ENCODE measurements at places on chromosomes 13 and 19.

GRCh38 chr13:21736926-21737325 lies 66.1 kb downstream of the FGF9 start:
- DNase-seq: no peak

DNA sequence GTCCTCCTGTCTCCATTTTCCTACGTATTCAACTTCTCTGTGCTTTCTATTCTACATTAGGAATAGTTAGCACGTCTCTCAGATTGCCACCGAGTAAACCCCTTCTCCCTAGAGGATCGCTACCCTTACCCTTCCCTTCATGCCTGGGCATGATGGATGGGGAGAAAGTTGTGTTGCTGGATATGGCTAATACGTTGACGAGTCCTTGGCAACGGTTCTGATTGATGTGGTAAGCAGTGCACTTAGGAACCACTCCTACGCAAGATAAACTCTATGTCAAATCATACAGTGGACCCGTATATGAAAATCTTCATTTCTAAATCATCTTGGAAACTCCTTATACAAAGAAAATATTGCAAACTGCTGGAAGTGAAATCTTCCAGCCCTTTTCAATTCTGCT lies 224.5 kb downstream of the EFNB2 start:
- DNase-seq: no peak

GRCh38 chr13:29761815-29762214 lies 88.6 kb downstream of the UBL3 start:
- DNase-seq: no peak

DNA sequence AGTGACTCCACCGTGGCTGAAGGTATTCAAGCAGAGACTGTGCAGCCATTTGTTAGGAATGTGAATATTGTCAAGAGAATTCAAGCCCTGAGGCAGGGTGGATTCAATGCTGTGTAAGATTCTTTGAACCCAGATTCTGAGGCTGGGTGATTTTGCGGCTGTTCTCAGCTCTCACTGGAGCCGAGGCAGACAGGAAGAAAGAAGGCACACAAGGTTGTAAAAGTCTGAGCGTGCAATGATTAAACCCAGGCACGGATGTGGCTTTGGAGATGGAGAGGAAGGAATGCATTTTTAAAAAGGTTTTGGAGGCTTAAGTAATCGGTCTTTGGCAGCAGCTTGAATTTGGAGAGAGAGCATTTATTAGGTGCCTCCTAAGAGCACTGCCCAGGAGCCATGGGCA lies 187.9 kb downstream of the KATNAL1 start:
- no peak for DNase-seq

GRCh38 chr19:23402388-23402787 lies 7.1 kb upstream of the ZNF91 start:
- DNase-seq: no peak

DNA sequence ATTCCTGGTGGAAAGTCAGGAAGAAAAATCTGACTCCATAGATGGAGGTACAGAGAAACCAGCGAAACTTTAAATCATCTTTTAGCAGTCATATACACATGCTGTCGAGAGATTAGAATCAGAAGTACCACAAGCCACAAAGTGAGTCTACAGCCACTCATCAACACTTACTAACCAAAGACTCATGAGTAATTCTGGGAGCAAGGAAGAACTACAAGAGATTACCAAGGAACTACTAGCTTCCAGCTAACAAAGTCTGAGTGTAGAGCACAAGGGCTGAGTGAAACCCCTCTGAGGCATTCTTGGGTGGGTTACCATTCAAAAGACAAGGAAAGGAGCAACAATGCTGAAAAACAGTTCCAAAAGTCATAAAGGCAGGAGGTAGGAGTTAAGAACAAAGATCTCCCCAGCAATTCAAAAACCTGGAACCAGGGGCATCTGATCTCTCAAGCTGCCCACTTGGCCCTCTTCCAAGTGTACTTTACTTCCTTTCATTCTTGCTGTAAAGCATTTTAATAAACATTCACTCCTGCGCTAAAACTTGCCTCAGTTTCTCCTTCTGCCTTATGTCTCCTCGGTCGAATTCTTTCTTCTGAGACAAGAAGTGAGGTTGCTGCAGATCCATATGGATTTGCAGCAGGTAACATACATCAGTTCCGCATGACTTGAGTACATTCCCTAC lies 13.0 kb downstream of the RBM26 start:
- DNase-seq: no peak

DNA sequence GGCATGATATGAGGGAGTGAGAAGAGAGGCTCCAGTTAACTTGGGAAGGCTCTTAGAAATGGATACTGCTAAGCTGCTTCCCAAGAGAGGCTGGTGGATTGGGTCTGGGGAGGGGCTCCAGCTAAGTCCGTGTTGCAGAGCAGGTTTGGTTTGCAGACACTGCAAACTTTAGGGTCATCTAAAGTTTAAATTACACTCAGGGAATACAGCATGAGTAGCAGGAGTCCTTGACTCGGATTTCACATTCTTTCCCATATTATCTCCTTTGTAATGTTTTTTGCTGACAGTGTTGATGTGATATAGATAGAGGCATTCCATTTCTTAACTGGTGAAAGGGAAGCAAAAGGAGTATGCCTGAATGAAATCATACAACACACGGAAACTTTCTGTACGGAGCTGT lies 31.9 kb downstream of the SGCG start:
- no peak for DNase-seq

GRCh38 chr19:13154911-13155471 lies 4.8 kb downstream of the IER2 start:
- peak; percentile 57 for DNase-seq

GRCh38 chr19:36101550-36102327 lies 9.2 kb upstream of the OVOL3 start:
- DNase-seq: no peak

DNA sequence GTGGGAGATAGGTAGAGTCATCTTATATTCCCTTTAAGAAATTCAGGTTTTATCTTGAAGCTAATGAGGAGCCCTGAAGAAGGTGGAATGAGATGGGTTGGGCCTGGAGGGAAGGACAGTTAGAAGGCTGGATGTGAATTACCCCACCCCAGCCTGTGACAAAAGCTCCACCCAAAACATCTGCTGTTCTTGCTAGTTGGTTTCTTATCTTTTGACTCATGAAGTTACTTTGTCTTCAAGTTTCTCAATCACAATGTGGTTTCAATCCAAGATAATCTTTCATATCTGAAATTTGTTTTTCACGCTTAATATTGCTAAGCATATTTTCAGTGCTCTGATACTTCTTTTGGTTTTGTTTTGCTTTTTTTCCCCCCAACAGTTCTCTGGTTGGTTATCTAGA lies 38.3 kb upstream of the HMGB1 start:
- no peak for DNase-seq

- DNase-seq: no peak
Measured at GRCh38 chr19:30165228-30165813, 206.9 kb upstream of the ZNF536 start.

- no peak for DNase-seq
Measured at GRCh38 chr13:109919715-109920375, 133.5 kb upstream of the IRS2 start.

- no peak for DNase-seq
Measured at GRCh38 chr13:100184095-100184494, 95.2 kb downstream of the PCCA start.

DNA sequence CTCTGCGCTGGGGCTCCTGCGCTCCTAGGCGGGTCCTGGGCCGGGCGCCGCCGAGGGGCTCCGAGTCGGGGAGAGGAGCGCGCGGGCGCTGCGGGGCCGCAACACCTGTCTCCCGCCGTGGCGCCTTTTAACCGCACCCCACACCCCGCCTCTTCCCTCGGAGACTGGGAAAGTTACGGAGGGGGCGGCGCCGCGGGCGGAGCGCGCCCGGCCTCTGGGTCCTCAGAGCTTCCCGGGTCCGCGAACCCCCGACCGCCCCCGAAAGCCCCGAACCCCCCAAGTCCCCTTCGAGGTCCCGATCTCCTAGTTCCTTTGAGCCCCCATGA lies at the start of gene GJB2:
Gene GJB2 (minus strand): TSS at position 103 of the 326 bp plus-strand sequence. CDS start 3,357 bp downstream, outside the sequence.
- DNase-seq: no peak

GRCh38 chr19:22735911-22736645 lies 47.9 kb downstream of the ZNF99 start:
- no peak for DNase-seq

DNA sequence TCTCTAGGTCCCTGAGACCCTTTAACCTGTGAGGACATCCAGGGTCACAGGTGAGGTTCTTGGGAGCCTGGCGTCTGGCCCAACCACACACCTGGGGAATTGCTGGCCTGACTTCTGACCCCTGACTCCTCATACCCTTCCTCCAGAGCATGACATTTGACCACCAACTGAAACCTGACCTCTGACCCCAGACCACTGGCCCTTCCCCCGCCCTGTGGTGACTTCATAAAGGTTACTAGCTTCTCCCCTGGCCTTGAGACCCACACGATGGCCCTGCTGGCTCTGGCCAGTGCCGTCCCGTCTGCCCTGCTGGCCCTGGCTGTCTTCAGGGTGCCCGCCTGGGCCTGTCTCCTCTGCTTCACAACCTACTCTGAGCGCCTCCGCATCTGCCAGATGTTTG lies at the start of gene SPACA6:
Gene SPACA6 (plus strand): TSS at position 71 of the 400 bp plus-strand sequence. CDS start 197 bp downstream, at position 268.
- no peak for DNase-seq

DNA sequence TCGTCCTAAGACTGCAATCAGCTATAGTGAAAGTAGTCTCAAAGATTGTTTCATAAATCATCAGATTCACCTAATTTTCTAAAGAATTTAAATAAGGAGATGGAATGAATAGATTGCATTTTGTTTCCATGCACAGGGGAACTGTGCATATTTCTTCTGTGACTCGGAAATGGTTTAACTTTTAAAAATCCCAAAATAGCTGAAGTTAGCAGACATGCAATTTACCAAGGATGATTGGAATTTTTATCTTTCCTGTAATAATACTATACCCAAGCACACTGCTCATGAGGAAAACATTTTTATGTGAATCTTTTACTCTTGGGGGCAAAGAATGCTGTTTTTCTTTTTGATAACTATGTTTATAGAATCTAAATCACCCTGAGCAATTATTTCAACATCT lies 15.0 kb upstream of the LMO7 start:
- DNase-seq: no peak

GRCh38 chr13:51613535-51613934 lies 29.3 kb downstream of the WDFY2 start:
- DNase-seq: no peak

DNA sequence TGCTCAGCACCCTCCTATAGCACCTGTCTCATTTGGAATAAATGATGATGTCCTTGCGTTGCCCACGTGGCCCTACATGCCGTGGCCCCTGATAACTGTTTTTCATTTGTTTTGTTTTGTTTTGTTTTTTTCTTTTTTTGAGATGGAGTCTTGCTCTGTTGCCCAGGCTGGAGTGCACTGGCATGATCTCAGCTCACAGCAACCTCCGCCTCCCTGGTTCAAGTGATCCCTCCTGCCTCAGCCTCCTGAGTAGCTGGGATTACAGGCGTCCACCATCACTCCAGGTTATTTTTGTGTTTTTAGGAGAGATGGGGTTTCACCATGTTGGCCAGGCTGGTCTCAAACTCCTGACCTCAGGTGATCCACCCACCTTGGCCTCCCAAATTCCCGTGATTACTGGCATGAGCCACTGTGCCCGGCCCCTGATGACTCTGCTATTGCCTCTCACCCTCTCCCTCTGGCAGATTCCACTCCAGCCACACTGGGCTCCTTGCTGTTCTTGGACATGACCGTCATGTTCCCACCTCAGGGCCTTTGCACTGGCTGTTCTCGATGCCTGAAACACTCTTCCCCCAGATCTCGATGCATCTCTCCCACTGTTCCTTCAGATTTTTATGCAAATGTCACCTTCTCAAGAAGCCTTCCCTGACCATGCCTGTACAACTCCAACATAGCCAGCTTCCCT lies 7.4 kb downstream of the C5AR2 start:
- no peak for DNase-seq

- DNase-seq: no peak
Measured at GRCh38 chr13:21672287-21672680, 1.4 kb downstream of the FGF9 start.

DNA sequence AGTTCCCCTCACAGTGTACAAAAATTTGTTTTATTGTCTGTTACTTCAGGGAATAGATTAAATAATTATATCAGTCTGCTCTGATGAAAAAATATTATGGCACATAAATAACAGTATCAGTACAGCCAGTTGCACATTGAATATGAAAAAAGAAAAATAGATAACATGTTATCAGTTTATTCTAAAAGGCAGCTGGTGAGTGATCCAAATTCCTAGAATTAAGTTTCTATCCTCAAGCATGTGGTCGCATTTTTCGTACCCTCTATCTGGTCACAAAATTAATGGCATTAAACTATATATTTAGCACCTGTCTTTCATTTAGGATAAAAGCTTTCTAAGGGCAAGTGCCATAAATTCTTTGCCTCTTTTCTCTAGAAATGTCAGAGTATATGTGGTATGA lies 944.8 kb upstream of the PCDH9 start:
- no peak for DNase-seq

DNA sequence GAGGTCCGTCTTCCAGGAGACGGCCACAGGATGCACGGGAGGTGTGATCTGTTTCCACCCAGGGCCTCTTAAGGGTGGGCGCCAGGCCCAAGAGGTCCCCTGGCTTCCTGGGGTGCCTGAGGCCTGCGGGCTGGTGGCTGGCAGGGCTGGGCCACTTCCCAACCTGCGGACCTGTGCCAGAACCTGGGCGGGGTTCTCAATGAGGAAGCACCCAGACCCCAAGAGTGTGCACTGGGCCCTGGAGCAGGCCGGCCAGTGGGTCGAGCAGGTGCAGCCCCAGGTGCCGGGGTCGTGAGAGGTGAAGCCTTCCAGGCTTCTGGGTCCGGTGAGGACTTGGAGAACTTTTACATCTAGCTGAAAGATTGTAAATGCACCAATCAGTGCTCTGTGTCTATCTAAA lies 6.7 kb upstream of the MICU2 start:
- no peak for DNase-seq

DNA sequence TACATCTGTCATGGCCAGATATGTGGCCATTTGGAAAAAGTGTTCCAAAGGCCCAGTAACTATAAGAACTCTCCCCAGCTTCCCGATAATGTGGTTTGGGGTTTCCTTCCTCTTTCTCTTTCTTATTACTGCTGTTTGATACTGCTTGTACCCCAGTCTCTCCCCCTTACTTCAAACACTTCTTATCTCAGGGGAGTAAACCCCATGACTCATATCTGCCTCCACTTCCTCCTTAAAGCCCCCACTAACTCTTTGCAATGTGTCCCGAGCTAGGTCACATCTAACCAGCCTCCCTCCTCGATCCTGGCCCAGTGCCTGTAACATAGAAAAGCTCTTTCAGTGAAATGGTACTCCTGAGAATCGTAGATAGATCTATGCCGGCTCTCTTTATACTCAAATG lies 82.4 kb upstream of the STARD13 start:
- no peak for DNase-seq
